Stimulated activated CD4-positive, alpha-beta T cell treated with anti-CD3 and anti-CD28 coated beads, TNF-alpha, amount 100 ng/mL, for 1 hour (primary cell): ENCODE measurements at places on chromosomes 2 and 18.

DNA sequence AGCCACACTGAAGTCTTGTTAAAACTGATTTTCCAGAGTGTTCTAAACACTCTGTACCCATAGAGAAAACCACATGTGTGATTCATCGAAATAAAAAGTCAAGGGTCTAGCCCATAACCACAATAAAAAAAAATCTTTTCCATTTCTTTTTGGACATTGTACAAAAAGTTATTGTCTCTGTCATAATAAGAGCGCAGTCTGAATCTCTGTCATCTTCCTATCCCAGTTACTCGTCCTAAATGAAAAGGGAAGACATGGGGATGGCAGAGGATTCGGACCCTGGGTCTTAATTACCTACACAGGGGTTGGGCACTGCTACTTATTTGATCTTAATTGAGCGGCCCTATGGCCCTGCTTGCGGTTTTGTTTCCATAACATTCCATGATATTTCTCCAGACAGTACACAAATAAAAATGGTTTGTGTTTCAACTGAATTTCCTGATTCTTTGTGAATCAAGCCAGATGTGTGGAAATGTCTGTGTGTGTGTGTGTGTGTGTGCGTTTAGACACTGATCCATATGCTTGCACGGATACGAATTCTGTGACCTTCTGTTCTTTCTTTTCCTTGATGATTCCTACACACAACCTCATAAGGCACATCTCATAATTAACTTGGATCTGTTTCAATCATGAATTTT lies 133.4 kb upstream of the SPATS2L start:
- no peak for DNase-seq

DNA sequence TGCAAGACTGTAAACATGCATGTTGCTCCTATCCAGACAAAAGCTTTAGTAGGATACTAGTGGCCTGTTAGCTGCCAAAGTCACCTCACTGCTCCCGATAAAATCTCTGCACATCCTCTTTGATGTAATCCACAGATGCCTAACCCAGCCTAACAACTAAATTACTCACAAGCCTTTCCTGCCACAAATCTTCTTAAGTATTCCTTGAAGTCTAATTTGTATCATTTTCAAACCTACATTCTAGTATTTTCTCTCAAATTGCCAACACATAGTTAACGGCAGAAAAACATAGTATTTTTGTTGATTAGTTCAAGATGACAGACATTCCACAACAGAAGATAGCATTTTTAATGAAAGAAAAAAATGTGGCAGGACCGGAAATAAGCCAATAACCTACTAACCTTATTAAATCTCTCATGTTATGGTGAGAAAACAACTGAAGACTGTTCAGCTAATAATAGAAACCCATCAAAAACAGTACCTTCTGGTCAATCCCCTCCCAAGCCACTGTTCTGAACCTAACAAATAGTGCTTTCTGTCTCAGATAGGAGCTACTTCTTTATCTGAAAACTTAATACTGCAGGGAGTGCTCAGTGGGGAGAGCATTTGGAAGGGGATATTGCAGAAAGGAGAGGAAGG lies at the start of gene MPP4:
TSS of gene MPP4 (minus strand) at position 57 of the 639 bp plus-strand sequence. CDS start 4,690 bp downstream, outside the sequence.
- no peak for DNase-seq

DNA sequence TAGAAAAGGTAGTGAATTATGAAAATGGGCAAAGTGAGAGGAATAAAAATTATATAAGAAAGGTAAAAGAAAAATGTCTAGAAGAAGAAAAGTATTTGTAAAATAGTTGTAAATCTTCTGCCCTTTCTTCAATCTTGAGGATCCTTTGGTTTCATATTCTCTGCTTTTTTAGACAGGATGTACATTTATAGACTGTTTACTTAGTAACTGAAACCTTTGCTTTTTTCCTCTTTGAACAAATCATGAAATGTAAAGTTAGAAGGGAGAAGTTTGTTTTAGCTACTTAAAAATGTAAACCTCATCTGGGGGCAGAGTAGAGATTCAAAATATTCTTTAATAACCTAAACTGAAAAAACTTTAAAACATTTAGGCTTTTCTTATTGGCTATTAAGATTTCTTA lies 150.4 kb upstream of the ITGA4 start:
- no peak for DNase-seq

- DNase-seq: no peak
Measured at GRCh38 chr2:218458598-218458997, 39.7 kb downstream of the VIL1 start.

DNA sequence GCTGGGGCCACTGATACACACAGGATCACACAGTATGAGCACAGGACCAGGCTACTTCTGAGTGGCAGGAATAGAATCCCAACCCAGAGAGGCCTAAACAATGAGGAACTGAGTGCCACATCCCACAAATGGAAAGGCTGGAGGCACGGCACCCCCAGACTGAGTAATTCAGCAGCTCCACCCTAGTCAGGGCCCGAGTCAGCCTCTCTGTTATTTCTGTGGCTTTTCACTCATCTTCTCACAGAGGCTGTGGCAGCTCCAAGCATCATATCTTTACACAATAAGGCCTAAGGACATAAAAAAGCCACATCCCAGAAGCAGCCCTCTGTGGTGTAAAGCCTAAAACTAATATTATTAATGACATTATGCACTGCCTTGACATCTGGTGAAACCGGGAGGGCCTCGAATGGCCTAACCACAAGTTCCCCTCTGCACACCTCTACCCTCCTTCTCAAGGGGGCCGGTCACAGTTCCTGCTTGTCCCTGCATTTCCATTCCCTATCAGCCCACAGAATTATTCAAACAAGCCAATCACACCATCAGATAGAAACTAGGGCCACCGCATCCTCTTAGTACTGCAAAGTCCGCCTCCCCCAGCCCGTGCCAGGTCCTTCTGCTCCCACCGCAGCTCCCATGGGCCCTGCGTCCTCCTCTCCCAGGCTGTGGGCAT lies 12.5 kb upstream of the MAL start:
- DNase-seq: no peak

DNA sequence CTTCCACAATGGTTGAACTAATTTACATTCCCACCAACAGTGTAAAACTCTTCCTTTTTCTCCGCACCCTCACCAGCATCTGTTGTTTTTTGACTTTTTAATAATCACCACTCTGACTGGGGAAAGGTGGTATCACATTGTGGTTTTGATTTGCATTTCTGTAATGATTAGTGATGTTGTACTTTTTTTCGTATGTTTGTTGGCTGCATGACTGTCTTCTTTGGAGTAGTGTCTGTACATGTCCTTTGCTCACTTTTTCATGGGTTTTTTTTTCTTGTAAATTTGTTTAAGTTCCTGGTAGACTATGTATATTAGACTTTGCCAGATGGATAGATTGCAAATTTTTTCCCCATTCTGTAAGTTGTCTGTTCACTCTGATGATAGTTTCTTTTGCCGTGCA lies 574.8 kb downstream of the KCNJ3 start:
- no peak for DNase-seq

DNA sequence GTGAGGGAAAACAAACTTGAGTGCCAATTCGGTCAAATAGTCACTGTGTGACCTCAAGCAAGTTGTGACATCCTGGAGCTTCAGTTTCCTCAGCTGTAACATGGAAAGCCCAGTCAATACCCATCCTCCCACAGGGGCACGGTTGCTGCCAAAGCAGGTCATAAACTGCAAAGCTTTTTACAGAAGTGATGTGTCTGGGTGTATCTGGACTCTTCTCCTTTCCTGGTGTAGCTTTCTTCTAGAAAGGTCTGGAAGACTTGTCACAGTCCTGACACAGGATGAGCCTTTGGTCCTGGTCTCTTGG lies 4.2 kb upstream of the AFF3 start:
- no peak for DNase-seq
